ENCODE measurements at places on chromosomes 1 and 21.

GRCh38 chr1:26291939-26292338 is 12.1 kb downstream of the SH3BGRL3 start:
- no peak for DNase-seq

DNA sequence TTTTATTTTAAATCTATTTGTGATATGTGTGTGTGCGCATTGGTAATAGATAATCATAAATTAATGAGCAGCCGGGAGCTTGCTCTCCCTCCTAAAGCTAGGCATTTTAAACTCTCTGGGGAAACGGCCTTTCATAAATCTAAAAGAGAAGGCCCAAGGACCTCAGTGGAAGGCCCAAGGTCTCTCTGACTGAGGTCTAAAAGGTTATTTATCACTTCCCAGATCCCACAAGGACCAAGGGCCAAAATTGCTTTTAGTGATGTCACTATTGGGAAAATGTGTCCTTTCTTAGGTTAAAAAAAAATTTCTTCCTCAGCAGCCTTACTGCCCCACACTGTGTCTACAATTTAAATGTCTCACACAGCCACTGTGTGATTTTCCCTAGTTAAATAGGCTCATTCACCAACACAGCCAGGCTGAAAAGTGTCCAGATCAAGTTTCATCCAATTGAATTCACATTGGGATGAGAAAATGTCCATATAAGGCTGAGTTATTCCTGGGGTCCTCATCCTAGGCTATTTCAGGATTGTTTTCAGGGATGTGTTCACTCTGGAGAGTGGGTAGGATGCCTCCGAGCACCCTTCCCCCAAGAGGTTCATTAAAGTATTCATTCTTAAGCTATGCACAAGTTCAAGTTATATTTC is 46.1 kb downstream of the SLC44A3 start:
- DNase-seq, result no peak

- DNase-seq, result no peak
Observed at GRCh38 chr21:37618081-37618480, 251.5 kb downstream of the DYRK1A start.

DNA sequence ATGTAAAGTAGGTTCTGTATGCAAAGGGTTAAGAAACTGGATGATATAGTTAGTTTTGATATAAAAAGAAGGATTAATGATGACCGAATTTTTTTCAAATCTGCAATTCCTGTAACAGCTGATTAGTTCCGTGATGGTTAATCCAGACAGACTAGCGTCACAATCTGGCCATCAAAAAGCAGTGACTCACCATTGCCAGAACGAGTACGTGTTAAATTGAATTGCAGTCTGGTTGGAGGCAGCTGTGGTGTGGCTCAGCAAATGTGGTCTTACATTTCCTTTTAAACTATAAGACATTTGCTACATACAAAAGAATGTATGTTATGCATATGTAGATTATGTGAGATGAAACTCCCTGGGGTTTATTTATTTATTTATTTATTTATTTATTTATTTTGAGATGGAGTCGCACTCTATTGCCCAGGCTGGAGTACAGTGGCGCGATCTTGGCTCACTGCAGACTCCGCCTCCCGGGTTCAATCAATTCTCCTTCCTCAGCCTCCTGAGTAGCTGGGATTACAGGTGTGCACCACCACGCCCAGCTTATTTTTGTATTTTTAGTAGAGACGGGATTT is 139.8 kb downstream of the RYR2 start:
- DNase-seq, result no peak

GRCh38 chr1:233439721-233440120 is 112.2 kb downstream of the MAP3K21 start:
- no peak for DNase-seq

DNA sequence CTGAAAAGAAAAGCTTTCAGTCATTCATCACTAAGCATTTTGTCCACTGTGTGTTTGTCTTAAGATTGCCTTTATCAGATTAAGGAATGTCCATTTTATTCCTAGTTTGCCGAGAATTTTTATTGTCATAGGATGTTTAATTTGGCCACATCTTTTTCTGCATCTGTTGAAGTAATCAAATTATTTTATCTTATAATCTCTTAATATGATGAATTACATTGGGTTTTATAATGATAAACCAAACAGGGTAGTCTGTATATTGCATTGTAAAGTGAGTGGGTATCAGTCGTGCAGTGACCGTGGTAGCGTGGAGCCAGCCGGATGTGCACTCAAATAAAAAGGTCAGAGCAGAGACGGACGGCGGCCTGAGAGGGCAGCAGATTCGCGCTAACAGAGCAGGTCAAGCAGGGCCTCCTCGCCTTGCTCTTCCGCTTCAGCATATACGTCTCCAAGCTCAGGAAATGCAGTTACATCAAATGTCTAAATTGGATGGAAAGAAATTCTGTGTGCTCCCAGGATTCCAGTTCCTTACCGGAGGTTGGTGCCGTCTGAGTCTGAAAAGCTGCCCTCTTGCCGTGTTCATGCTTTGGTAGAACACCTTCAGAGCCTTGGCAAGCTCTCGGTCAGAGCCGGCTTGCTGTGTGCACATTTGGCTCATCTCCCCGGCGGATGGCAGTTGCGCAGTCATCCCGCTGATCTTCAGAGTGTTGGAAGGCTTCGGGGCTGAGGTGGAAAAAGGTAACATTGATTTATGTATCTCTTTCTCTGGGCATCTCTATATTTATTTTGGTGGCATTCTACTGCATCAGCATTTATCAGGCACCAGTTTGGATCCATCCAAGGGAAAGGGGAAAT is 51.5 kb downstream of the SCCPDH start:
- DNase-seq, result no peak

GRCh38 chr1:14937288-14937949 is 216.1 kb upstream of the TMEM51 start:
- DNase-seq, result no peak

DNA sequence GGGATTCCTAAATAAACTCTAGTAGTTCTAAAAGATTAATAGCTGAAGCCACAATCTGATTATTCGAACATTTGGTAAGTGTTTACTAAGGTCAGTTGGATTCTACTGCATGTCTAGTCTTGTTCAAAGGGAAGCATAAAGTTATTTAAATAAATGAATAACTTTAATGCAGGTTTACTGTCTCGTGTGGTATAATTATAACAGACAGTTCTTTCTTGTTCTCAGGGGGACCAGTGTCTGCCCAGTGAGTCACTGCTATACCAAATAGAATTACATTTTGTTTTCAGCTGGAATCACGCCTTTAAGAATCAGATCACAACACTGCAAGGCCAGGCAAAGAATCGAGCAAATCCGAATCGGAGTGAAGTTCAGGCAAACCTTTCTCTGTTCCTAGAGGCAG is 45.1 kb downstream of the SMG7 start:
- DNase-seq, result no peak

DNA sequence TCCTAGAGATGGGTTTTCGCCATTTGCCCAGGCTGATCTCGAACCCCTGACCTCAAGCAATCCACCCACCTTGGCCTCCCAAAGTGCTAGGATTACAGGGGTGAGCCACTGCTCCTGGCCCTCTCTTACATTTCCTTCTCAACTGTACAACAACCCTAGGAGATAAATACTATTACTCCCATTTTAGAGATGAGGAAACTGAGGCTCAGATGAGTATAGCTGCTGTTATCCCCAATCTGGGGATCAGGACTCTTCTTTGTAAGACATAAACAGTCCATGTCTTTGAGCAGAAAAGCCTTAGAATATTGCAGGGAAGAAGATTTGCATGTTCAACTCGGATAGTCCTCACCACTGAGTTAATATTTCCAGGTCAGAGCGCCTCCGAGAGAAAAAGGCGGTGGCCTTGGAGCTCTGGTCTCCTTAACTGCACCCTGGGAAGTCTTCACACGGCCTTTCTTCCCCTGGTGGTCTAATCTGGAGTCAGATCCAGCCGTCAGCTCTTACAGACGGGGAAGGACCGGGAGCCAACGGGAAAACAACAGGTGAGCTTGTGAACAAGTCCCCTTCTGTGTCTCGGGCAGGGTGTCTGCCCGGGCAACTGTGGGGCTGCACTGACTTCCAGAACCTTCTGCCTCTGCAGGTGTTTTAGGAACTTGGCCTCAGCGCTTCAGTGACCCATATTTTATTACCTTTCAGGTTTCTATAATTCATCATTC is 5.9 kb upstream of the OLIG1 start:
- no peak for DNase-seq

DNA sequence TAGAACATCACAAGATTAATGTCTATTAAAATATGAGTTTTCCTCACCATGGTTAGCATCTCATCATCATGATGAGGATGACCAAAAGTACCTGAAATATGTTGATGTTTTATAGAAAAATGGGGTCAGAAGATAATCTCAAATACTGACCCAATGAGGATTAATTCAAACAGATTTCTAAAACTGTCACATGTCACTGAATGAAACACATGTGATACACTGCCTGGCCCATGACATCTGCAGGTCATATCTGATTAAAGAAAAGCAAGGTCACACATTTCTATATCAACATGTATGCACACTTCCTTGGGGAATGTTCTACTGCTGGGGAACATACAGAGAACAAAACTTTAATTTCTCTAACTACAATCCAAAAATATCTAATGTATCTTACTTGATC is 470.6 kb upstream of the ADGRL2 start:
- no peak for DNase-seq

GRCh38 chr1:208202333-208202995 is 41.7 kb downstream of the PLXNA2 start:
- DNase-seq, result no peak

GRCh38 chr1:1360506-1361169 is 2.3 kb upstream of the MXRA8 start:
- DNase-seq, result no peak

GRCh38 chr21:38039841-38040240 is 123.6 kb upstream of the KCNJ6 start:
- no peak for DNase-seq

DNA sequence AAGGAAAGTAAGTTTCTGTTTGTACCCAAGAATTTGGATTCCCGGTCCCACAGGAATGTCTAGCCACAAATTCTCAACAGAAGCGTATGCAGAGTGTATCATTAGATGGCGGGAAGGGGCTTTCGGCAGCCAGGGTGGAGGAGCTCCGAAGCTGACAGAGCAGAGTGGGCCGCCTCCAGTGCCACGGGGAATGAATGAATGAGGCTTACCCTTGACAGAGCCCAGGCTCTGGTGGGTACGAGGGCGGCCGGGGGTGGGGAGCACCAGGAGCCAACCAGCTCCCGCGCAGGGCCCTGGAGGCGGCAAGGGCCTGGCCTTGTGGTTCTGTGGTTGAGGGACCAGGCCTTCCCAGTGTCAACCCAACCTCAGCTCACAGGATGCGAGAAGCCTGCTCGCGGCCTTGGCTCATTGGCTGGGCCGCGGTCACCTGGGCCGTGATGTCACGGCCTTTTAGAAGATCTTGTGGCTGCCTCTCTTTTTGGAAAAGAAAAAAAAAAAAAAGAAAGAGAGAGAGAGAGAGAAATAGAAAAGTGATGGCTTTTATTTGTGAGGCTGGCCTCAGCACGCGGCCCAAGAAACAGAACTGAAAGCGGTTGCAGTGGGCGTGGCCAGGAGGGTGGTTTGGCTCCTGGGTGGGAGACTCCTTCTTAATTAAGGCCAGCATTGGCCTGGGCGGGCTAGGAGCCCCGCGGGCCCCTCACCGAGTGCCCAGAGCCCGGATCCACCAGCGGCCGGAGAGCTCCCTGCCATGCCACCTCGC is 34.9 kb upstream of the RUNX3 start:
- DNase-seq, result peak; percentile 89

GRCh38 chr1:246069581-246069980 is 437.5 kb downstream of the SMYD3 start:
- no peak for DNase-seq

DNA sequence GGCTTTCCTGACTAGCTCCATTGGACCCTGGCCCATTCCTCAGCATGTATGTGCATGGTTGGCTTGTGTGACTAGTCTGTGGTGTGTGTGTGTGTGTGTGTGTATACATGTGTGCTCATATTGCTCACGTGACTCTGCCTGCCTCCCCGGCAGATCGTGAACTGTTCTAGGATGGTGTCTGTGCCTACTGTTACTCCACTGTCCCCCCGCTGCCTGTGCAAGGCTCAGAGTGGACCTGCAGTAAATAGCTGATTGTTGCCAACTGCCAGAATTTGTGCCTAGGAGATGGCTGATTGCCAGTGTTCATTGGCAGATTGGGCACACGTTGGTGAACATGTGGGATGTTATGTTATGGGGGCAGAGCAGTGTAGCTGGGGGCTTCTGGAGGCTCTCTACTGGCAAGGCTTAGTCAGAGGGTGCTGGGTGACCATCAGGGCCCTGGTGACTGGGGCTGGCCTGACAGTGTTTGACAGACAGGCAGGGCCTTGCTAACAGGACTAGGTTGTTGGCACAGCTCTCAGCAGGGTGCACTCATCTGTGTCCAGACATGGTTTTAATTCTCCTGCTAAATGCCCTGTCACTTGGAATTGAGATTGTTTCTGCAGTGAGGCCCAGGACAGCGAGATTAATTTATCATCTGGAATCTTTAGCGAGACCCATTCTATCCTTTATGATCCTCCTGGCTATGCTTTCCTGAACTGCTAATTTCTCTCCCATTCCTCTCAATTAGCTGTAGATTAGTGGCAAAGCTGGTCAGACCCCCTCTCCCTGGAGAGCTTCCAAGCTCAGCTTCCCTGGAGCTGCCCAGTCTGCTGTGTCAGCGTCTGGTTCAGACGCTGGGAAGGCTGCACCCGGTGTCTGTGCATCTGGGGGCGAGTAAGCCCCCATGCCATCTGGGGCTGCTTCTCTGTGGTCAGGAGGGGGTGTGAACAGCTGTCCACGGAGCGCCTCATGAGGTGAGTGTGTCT is 20.8 kb downstream of the SLC6A17 start:
- DNase-seq, result no peak

Measured in activated CD4-positive, alpha-beta T cell treated with anti-CD3 and anti-CD28 coated beads for 4 hours (primary cell).